ENCODE measurements at places on chromosomes 16 and 17.

DNA sequence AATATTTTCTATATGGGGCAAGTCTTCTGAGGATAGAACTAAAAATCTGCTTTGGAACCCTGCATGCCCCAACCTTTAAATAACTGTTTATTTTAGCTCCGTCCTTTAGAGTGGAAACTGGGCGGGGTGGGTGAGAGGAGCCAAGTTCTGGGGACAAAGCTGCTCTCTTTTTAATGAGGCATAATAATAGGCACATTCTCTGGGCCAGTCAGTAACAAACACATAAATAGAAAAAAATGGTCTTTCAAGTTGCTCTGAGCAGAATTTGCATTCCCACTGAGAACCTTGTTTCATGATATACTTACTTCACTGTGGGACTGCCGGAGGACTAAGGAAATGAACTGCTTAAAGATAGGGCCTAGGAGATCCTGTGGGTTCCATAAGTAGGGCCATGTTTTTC lies 51.5 kb downstream of the KNOP1 start:
- DNase-seq = no peak

GRCh38 chr17:76405967-76406647 lies 21.7 kb downstream of the SPHK1 start:
- peak; percentile 69 for DNase-seq

- no peak for DNase-seq
These were observed 56.6 kb downstream of the TEKT5 start for GRCh38 chr16:10638101-10638500.

- DNase-seq = no peak
These were observed 1.5 kb downstream of the SLC13A5 start for GRCh38 chr17:6711681-6712057.

DNA sequence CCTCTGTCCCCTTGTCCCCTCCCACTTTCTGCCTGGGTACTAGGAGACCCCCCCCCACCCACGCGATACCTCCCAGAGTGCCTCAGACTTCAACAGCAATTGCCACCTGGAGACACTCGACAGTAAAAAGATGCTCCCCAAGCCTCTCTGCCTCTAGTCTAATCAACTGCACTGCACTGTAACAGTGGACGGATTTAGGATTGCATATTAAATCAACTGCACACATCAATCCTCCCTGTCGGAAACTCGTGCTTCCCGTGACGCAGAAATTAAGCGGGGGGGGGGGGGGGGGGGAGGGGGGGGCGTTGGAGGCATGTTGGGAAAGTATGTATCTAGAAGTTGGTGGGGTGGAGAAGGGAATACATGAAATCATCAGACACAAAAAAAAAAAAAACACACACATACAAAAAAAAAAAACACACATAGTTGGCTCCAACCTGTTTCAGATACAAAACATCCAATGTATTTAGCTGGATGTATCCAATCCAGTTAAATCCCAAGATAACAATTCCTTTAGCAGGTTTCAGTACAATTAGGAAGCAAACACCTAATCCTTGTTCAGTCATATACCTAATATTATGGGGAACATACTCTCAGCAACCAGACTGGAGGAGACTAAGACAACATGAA lies 29.7 kb downstream of the FAM222B start:
- no peak for DNase-seq

- peak; percentile 67 for DNase-seq
These were observed 56.0 kb downstream of the TNFRSF13B start for GRCh38 chr17:16915752-16916556.

DNA sequence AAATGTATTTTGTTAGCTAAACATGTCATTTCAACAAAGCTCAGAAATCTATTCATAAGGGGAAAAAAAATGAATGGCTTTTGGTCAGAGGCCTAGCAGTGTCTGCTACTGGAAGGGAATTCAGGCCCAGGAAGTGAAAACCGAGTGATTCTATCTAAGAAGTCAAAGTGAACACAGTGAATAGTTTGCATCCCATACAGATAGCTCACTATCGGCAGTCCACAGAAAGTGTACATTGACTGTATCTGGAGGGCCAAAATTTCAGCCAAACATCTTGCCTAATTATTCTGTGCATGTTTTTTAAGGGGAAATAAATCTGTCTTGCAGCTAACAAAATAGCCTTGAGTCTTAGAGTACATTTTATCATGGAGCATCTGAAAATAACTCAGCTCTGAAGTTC lies 214.4 kb upstream of the CACNG5 start:
- DNase-seq = no peak

GRCh38 chr16:569445-570254 lies at the start of gene PIGQ:
Gene PIGQ (plus strand): TSS chr16:569968. CDS start chr16:574075, 4,107 bp downstream.
- DNase-seq = peak; percentile 64

GRCh38 chr16:11833951-11834695 lies 17.2 kb downstream of the RSL1D1 start:
- no peak for DNase-seq

DNA sequence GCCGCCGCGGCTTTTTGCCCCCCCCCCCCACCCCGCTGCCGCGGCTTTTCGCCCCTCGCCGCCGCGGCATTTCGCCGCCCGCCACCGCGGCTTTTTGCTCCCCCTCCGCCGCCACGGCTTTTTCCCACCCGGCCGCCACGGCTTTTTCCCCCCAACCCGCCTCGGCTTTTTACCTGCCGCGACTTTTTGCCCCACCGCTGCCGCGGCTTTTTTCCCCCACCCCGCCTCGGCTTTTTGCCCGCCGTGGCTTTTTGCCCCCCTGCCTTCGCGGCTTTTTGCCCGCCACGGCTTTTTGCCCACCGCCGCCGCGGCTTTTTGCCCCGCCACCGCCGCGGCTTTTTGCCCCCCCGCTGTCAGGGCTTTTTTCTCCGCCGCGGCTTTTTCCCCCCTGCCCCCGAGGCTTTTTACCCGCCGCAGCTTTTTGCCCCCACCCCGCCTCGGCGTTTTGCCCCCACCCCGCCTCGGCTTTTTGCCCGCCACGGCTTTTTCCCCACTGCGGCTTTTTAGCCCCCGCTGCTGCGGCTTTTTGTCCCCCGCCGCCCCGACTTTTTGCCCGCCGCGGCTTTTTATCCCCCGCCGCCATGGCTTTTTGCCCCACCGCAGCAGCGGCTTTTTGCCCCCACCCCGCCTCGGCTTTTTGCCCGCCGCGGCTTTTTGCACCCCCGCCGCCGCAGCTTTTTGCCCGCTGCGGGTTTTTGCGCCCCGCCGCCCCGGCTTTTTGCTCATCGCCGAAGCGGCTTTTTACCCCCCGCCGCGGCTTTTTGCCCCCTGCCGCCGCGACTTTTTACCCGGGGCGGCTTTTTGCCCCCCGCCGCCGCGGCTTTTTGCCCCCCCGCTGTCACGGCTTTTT lies 527.8 kb upstream of the WSB1 start:
- no peak for DNase-seq

DNA sequence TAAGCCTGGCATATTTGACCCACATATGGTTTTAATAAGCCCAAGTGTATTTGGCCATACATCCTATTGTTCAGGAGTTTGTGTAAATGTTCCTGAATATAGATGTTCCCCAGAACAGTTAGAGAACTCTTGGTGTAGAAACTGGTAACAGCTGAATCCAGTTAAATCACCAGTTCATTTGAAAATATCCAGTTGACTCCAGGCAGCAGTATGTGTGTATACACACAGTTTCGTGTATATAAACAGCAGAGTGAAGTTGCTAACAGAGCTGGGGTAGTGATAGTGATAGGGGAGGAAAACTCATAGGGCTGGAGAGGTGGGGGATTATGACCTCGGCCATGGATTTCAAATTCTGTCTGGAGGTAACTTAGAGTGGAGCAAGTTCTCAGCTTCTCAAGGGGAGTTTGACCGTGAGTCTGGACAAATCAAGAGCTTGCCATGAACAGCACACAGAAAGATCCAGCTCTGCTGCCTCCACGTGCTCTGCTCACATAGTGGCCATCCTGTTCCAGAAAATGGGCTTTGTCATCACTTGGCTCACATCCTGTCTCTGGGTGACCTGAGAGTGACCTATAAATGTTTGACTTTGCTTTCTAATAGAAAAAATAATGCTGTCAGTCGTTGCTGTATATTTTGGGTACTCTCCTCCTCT lies 30.6 kb upstream of the MMD start:
- DNase-seq = no peak

GRCh38 chr16:19113577-19114358 lies at the start of gene ITPRIPL2:
Gene ITPRIPL2 (plus strand): TSS chr16:19113964. CDS start chr16:19114462, 498 bp downstream.
- peak; percentile 95 for DNase-seq

GRCh38 chr16:48153774-48154173 lies 2.0 kb downstream of the ABCC12 start:
- DNase-seq = no peak

DNA sequence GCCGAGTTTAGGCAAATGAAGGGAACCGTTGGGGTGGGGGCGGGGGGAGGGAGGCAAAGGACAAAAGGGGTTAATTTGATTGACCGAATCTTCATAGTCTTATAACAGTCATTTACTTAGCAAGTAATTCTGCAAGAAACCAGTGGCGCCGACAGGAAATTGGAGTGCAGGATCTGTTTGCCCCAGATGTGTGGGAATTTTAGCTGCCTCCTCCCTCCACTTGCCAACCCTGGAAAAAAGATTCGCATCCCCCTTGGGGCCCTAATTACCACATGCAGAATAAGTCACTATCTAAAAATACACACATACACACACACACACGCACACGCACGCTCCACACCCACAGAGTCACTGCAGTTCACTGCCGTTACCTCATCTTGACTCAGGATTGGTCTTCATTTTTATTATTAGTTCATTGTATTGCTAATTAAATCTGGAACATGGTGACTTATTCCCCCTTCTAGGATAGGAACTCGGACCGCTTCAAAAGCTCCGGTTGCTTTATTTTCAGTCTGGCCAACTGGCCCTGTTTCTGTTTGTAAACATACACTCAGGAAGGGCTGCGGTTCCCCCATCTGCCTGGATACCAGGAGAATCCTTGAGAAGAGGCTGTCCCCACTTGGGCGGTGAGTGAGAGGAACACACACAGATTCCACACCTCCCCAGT lies 241.6 kb upstream of the SALL1 start:
- DNase-seq = peak; percentile 29

- DNase-seq = no peak
These were observed 8.3 kb downstream of the PITPNM3 start for GRCh38 chr17:6548034-6548433.

GRCh38 chr17:42287977-42288802 lies at the start of gene STAT5A:
Gene STAT5A (plus strand): TSS chr17:42288498. CDS start chr17:42289412, 914 bp downstream.
- peak; percentile 96 for DNase-seq

DNA sequence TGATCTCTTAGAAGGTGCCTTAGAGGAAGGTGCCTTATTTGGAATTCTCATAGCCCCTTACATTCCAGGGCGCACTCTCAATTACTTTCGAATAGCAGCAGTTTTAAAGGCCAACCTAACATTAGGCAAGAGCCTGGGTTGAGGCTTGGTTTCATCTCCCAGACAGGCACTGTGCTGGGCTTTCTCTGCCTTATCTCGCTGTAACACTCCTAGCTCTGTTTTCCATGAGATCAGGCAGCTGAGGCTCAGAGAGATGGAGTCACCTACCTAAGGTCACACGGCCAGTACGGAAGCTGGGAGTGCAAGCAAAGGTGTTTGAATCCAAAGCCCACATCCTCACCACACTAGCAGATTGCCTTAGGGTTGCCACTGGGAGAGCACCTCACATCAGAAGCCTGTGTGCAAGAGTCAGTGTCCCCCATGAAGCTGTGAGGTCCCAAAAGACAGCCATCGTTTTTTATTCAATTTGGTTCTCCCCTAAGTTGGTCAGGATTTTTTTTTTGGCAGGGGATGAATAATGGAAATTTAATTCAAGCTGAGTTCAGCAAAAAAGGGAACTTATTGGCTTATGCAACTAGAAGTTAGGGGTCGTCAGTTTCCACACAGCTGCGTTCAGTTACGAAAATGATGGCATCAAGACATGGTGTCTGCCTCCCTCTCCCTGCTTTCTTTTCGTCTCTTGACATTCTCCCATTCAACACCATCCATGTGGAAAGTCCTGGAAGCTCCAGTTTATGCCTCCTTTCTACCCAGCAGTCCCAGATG lies 206.4 kb downstream of the KATNIP start:
- DNase-seq = no peak

- no peak for DNase-seq
These were observed 1044.5 kb upstream of the CDH8 start for GRCh38 chr16:63080746-63081145.

DNA sequence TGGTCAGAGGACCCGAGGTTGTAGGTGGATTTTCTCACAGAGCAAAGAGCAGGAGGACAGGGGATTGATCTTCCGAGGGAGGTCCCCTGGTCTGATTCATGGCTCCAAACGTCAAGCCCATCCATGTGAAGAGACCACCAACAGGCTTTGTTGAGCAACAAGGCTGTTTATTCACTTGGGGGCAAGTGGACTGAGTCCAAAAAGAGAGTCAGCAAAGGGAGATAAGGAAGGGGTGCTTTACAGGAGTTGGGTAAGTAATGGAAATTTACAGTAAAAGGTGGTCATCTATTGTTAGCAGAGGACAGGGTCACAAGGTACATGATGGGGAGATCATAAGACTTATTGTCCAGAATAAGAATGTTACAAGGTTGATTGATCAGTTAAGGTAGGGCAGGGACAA lies 2285.8 kb downstream of the TP53TG3F start:
- no peak for DNase-seq

DNA sequence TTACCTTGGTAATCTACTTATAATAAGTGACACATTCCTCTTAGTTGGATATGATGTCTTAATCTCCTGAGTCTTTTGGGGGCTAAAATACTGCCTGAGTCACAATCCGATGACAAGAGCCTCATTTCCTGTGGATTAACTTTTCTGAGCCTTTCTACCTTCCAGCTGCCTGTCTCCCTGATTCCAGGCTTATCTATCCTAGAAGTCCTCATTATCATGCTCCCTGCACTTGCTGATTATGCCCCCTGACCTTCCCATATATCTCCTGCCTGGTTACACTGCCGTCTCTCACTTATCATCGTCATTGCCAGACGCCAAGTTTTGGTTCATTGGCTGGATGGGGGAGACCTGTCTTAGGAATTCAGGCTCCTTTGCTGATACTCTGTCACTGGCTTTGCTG lies 727.4 kb upstream of the CA10 start:
- no peak for DNase-seq

DNA sequence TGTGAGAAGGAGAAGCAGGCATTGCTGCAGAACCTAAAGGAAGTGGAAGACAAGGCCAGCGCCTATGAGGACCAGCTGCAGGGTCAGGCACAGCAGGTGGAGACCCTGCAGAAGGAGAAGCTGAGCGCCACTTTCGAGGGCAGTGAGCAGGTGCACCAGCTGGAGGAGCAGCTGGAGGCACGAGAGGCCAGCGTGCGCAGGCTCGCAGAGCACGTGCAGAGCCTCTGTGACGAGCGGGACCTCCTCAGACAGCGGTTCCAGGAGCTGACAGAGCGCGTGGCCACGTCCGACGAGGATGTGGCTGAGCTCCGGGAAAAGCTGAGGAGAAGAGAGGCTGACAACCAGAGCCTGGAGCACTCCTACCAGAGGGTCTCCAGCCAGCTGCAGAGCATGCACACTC lies 41.5 kb downstream of the PLD6 start:
- DNase-seq = no peak

GRCh38 chr17:68616334-68616733 lies 15.2 kb upstream of the FAM20A start:
- DNase-seq = no peak

GRCh38 chr17:44850025-44850424 lies 2.3 kb downstream of the HIGD1B start:
- DNase-seq = no peak

GRCh38 chr17:57955183-57955931 lies at the start of gene CUEDC1:
Gene CUEDC1 (minus strand): TSS chr17:57955412. CDS start chr17:57885564, 69,848 bp downstream.
- peak; percentile 88 for DNase-seq
